PC-9 (cell line): ENCODE measurements at places on chromosomes 5 and 9.

DNA sequence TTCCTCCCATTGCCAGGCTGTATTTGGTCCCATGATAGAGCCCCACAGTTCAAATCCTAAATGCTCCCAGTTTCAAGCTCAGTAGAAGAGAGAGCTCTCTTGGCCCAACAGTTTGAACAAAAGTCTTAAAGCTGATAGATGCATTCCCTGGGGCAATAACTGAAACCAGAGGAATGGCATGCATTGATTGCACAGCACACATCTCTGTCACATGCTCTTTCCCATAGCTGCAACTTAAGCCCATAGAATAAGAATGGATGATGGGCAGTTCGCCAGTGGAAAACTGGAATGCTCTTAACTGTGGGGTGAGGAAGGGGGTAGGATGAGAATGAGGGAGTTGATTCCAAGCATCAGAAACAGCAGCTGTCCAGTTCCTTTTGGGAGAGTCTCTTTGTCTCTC, 1942.4 kb upstream of the WWC1 start:
- no peak for DNase-seq

DNA sequence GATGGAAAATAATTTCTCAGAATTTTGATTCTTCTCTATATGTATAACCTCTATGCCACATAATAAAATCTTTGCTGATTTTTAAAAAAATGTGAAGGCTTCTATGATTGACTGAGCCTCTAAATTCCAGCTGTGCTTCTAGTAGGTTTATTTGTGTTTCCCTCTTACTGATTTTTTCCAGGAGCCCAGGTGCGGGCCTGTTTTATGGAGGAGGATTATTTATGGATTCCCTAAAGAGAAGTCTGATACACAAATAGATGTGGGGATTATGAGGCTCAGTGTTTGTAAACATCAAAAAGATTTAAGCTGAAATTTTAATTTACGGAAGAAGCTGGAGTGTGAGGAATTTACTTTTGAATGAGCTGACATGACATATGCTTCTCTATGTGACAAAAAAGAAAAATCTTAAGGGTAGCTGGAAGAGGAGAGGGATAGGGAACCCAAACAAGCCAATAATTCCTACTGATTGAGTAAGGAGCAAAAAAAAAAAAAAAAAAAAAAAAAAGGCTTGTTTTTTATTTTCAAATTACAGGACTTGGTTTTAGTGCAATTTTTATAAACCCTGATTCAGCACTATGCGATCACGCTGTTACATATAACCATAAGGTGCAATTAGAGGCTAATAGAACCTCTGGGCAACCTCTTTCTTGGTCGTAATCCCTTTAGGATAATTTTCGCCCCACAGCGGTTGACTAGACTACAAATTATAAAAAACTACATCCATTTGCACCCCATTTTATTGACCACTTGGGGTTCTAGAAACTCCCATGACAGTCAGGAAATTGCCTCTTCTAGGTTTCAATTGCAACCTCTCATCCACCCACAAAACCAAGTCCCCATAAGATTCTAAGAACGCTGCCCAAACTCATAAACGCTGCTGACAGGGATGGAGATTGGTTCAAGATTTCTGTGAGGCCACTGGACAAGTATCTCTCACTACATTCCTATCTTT, 44.4 kb upstream of the RAI14 start:
- DNase-seq = no peak

DNA sequence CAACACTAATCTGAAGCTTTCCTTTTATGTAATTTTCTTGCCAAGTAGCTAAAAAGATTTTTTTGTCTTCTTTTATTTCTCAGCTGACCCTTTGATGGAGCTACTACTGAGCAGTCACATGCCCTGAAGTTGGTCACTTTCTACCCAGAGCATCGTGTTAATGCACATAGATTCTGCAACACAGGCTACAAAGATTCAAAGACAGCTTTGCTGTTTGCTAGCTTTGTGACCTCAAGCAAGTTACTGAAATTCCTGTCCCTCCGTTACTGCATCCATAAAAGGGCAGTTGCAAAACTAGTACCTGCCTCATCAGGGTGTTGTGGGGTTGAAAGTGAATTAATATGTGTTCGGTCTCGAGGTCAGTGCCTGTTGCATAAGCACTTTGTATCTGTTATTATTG, 179.9 kb downstream of the GAS1 start:
- DNase-seq = no peak

DNA sequence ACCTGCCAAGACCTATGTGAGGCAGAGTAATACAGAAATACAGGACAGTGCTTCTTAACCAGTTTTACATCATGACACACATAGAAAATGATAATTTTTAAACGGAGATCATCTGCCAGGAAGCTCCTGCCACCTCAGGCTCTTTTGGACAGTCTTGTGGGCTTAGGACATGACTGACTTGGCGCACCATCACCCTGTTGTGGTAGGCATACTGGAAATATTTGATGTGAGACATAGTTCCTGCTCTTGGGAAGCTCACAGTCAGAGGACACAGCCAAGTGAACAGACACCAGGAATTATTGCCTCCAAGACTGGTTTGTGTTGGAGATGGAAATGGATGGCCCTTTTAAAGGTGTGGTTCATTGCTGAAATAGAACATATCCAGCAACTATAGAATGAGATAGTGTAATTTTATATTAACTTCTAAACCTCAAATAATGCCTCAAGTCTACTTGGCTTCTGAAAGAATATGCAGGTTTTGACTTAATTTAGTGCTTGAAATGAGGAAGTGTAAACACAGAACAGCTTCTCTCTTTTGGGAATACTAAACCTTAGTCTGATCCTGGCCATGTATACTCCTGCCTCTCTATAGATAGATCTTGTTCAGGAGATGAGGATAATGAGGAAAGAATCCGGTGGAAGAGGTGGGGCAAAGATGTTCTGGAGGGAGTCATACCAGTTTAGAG, 19.7 kb downstream of the CPEB4 start:
- DNase-seq = no peak

- DNase-seq = no peak
Observed at GRCh38 chr5:149217096-149217802, 54.4 kb upstream of the AFAP1L1 start.

GRCh38 chr9:86645303-86645702, 291.1 kb upstream of the TUT7 start:
- no peak for DNase-seq

- DNase-seq = no peak
Observed at GRCh38 chr5:75558981-75559632, 47.4 kb downstream of the POLK start.

GRCh38 chr9:137301081-137301947, 757 bp downstream of the NRARP start:
- DNase-seq = peak; percentile 84

- DNase-seq = no peak
Observed at GRCh38 chr9:97510797-97511654, 9.6 kb downstream of the TMOD1 start.

DNA sequence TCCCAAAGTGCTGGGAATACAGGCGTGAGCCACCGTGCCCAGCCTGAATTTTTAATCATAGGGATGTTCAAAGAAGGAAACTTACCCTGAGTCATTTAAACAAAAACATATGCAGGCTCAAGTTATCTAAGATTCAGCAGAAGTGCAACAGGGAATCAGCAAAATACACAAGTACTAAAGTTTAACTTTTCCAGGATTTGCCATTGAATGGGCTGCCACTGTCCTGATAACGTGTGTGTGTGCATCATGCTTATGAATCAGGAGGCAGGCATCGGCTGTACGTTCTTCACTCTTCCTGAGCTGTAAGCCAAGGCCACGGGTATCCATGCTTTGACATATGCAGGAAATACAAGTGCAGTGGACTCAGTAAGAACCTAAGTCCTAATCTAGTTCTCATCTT, 48.8 kb upstream of the FST start:
- DNase-seq = no peak
